ENCODE measurements at places on chromosomes 3 and 15.

- DNase-seq, result peak; percentile 34
These were observed 89.8 kb downstream of the LRRC3B start for GRCh38 chr3:26712211-26713026.

DNA sequence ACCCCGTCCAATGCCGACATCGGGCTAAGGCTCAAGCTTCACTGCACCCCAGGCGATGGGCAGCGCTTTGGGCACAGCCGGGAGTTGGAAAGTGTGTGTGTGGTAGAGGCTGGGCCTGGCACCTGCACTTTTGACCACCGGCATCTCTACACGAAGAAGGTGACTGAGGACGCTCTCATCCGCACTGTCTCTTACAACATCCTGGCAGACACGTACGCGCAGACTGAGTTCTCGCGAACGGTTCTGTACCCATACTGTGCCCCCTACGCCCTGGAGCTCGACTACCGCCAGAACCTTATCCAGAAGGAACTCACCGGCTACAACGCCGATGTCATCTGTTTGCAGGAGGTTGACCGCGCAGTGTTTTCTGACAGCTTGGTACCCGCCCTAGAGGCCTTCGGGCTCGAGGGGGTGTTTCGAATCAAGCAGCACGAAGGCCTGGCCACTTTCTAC, 1.0 kb downstream of the PDE12 start:
- peak; percentile 13 for DNase-seq

- no peak for DNase-seq
These were observed 13.0 kb downstream of the PLD1 start for GRCh38 chr3:171797265-171797679.

- peak; percentile 62 for DNase-seq
These were observed 10.1 kb downstream of the SCN10A start for GRCh38 chr3:38805765-38806386.

GRCh38 chr3:102329066-102329465, 105.7 kb upstream of the ZPLD1 start:
- no peak for DNase-seq

- DNase-seq, result no peak
These were observed 42.3 kb upstream of the MUC4 start for GRCh38 chr3:195853996-195854395.

GRCh38 chr3:8757551-8758518, 11.6 kb downstream of the OXTR start:
- DNase-seq, result no peak

DNA sequence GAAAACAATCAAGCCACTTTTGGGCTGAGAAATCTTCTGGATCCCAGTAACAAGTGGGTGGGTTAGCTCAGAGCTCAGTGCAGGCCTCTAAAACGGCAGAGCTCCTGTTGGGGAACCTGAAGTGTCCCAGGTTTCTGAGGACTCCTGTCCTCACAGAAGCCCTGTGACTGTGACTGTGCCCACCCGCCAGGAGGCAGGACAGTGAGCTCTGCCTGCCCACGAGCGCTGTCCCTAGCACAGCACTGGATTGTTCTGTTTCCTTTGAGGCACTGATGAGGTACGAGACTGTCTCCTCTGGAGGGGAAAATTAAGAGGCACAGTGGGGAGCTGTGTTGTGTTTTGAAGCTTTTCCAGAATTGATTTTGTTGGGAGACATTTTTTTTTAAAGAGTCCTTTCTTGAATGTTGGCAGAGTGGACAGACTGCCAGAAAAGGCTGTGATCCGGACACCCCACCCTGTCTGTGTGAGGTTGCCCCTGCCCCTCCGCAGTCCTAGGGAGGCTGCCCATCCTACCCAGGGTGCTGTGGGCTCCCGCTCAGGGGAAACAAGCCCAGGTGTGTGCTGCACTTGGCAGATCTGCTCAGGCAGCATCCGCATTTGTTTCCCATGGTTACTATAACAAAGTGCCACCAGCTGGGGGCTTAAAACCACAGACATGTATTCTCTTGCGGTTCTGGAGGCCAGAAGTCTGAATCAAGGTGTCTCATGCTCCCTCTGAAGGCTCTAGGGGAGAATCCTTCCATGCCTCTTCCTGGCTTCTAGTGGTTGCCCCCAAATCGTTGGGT, 66.6 kb upstream of the LARS2 start:
- no peak for DNase-seq

- no peak for DNase-seq
These were observed 40.2 kb upstream of the SEC61A1 start for GRCh38 chr3:128012050-128012449.

DNA sequence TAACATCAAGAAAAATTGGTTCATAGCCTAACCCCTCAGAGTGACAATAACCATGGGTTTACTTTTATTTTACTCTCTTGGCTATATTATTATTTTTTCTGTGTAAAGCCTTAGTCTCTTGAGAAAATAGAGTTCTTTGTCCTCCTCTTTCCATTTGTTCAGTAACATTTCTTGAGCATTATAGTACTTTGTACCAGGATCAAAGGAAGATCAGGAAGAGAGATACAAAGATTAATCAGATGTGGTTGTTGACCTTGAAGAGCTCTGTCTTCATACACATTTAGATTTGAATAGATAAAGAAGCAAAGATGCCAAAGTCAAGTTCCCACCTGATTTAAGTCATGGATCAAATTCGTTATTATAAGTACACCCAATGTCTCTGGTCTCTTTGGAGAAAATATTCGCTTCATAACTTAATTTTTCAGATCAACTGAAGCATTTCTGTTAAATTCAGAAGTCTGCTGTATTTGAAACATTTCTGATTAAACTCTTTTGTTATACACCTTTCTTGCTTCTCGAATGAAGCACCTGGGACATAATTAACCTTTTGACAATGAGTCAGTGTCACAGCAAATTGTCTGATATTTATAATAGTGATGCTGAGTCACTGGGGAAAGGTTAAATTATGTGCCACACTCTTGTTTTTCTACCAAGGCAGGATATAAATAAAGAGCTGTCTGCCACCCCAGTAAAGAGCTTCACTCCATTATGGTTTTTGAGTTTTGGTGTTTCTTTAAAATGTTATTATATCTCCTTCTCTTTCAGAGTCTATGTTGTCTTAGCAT, 100.2 kb downstream of the GHSR start:
- no peak for DNase-seq

DNA sequence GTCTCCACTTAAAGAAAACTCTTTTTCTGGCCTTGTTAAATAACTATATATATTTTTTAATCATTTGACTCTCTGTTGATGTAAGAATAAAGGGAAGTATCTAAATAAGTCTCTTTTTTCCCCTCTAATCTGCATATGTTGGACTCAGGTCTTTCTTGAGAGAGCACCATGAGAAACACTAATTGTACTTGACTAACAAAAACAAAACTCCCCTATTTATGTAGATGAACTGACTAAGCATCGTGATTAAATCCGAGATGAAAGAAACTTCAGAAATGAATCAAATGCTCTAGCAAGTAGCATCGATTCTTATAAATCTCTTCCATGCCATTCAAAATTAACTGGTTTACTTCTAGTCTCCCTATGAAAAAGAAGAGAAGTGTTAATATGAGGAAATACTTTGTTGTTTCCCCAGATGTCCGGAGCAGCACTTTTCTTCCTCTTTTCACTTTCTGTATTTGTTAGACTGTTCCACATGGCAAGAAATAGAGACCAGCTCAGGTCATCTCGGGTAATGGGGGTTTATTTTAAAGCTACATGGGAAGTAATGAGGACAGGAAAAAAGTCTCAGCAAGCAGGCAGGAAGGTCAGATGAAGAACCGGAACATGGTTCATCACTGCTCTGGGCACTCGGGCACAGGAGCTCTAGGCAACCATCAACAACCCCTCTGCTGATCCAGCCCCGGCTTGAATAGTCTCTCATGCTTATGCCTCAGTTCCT, 288.3 kb downstream of the CNTN6 start:
- no peak for DNase-seq

GRCh38 chr15:32866454-32867312, 148.9 kb downstream of the GREM1 start:
- peak; percentile 30 for DNase-seq

- DNase-seq, result no peak
These were observed 13.7 kb upstream of the SEC22A start for GRCh38 chr3:123188058-123188457.

DNA sequence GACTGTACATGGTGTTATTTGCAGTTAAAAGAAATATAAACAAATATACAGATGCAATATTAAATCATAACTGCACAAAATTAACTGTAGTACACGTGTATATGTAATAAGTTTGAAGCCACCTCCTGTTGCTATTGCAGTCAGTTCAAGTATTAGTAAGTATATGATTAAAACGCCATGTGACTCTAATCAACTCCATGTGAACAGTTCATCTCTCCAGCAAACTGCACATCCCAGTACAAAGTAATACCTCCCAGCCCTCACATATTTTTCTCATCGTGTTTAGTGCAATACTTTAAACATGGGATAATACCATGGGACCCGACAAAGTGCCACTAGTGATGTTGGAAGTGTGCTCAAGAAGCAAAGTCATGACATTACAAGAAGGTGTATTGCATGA, 34.6 kb downstream of the PDCD10 start:
- DNase-seq, result no peak

DNA sequence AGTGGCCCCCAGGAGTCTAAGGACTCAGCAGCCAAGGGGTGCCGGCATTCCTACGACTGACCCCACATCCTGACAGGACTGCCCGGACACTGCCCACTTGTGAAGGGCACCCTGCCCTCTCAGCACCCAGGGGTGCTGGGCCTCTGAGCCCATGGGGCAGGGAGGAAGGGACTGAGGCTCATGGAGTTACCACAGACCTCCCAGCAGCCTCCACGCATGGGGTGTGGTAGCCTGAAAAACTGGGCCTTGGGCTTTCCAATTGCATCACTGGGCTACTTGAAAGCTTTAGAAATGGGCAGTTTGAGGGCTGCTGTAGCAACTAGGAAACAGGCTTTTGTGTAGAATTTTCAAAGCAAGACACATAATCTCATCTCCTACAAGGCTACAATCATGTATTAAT, 13.2 kb downstream of the TKT start:
- DNase-seq, result no peak

GRCh38 chr3:52029053-52029452, 27.3 kb downstream of the DUSP7 start:
- DNase-seq, result no peak

- no peak for DNase-seq
These were observed 239.4 kb downstream of the OXSM start for GRCh38 chr3:26029321-26029720.

DNA sequence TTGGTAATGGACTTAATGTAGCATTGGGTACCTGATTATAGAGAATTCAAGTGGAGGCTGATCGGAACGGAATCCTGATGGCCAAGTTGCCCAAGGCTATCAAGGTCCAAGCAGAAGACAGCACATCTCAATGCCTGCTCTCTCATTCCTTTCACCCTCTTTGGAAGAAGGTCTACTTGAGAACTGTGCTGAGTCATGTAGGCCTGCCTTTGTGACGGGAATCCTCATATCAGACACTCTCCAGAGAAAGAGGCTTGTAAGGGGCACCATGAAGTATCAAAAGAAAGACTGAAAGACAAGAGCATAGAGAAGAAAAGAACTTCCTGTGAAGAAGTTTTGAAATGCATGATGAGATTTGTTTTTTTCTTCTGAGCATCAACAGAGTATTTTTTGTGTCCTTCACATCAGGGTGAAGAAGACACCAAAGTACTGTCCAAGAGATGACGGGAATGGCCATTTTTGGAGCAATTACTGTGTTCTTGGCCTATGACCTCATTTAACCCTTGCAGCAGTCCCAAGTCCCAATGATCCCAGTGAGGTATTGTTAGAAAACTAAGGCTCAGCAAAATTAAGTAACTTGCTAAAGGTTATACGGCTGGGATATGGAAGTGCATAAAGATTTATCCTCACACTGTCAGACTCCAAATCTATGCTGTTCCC, 13.2 kb upstream of the LARP6 start:
- DNase-seq, result no peak

- DNase-seq, result no peak
These were observed 2.4 kb upstream of the KLF13 start for GRCh38 chr15:31324186-31324585.

DNA sequence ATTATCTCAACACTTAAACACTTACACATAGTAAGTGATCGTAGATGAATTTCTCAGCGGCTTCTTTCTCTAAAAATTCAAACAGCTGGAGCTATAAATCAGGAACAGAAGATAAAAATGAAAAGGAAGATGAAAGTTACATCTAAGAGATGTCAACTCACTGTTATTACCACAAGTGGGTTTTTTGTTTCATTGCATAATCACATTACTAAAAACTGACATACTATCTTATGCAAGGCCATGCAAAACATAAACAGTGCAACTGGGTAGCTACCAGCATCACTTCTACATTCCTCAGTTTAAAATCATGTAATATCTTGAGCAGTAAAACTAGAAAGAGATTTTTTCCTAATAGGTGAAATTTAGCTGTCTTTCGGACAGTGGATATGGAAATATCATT, 14.9 kb downstream of the MINDY4B start:
- no peak for DNase-seq

DNA sequence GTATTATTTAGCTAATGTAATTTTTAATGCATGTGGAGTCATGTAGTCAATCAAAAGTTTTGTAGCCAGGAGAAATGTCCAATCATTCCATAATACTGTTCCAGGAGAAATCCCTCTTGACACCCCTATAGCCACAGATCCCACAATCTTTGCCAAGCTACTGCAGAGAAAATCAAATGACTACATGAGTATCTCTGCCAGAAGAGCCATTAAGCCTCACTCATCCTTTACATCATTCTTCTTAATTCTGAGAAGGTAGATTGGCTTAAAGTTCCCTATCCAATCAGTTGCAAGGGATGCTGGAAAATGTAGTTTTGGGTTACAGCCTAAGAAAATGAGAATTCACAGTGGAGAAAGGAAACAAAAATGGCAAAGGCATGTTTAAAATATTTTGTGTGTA, 502.1 kb downstream of the ZBBX start:
- DNase-seq, result no peak

- no peak for DNase-seq
These were observed 12.2 kb downstream of the SCAANT1 start for GRCh38 chr3:63900010-63900409.

- no peak for DNase-seq
These were observed 140.3 kb downstream of the NR2F2 start for GRCh38 chr15:96470681-96471310.

- DNase-seq, result no peak
These were observed 278.5 kb upstream of the RASGRP1 start for GRCh38 chr15:38843051-38843501.

GRCh38 chr15:57165992-57166391, 210.3 kb upstream of the CGNL1 start:
- DNase-seq, result no peak

- no peak for DNase-seq
These were observed 28.9 kb downstream of the CLEC3B start for GRCh38 chr3:45055032-45055410.

DNA sequence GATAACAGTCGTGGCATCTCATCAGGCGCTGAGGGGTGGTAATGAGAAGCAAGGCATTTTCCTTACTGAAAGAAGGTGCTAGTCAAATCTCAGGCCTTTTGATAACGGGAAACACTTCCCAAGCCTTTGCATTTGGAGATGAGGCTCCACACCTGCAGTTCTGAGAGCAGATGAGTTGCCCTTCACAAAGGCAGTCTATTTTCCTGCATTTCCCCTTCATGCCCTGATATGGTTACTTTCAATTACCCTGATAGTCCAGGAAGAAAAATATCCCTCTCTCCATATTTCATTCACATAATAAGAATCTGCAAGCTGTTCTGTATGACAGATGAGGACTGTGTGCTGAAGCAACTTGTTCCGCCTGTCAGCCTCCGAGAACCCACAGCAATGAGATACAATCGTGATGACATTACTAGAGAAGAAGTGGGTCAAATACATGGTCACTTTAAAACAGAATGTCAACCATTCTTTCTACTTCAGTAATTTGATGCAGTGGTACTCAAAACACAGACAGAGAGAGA, 25.0 kb downstream of the FHIT start:
- no peak for DNase-seq

- DNase-seq, result no peak
These were observed 63.0 kb downstream of the ATP10A start for GRCh38 chr15:25799906-25800700.

Data from A549 (cell line).